ENCODE measurements at places on chromosomes 12 and 14. TPM values are rescaled to one million over a fixed set of nuclear protein-coding genes. Genes with fewer than 3 reads are reported as not detected.

DNAH10 gene
- polyA plus RNA-seq: 1.3 TPM

DEPDC4 gene
- polyA plus RNA-seq: 2.3 TPM

GRCh38 chr12:118982984-118983761, 1.8 kb downstream of the SRRM4 start:
- DNase-seq: no peak

ANG gene
- 2.6 TPM for polyA plus RNA-seq

NPFF gene
- polyA plus RNA-seq: 2.4 TPM

DNA sequence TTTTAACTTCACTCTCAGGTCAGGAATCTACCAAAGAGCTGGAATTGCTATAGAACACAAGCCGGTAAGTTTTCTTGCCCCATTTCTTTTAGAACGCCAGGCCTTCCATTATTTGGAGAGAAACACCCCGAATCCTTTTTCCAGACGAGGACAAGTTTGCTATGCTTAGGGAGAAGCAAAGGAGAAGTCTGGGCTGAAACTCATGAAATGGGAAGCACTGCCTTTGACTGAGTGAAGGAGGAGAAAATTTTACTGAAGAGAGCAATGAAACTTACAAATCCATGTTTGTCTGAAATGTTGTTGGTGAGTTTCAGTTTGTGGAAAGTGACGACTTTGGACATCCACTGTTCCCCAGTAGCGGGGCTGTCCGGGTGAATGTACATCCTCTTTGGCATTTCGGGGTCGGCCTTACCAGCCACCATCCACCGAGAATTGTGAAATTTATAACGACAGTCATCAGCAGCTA, 3.3 kb downstream of the TBX3 start:
- no peak for DNase-seq

HSPA2 gene
- polyA plus RNA-seq: 8.8 TPM

DACT1 gene
- polyA plus RNA-seq: 34.3 TPM

GRCh38 chr12:78208092-78208491, 377.4 kb downstream of the NAV3 start:
- DNase-seq: no peak

C12orf54 gene
- polyA plus RNA-seq: not detected

DNA sequence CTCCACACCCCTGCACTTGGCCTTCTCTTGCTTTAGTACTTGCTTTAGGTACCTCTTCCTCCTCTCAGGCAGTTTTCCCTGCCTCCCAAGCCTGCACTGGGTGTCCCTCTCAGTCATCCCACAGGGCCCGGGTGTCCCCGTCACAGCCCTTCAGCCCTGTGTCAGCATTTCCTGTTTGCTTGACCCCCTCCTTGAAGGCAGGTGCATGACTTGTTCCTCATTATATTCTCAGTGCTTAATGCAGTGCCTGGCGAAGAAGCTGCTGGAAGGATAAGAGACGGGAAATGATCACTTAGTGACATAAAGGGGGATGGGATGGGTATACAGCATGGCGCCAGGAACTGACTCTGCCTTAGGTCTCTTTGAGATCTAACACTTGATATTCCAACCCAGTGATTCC, 61.5 kb downstream of the IQSEC3 start:
- no peak for DNase-seq

PPP1R12A gene
- not detected for polyA plus RNA-seq

DNA sequence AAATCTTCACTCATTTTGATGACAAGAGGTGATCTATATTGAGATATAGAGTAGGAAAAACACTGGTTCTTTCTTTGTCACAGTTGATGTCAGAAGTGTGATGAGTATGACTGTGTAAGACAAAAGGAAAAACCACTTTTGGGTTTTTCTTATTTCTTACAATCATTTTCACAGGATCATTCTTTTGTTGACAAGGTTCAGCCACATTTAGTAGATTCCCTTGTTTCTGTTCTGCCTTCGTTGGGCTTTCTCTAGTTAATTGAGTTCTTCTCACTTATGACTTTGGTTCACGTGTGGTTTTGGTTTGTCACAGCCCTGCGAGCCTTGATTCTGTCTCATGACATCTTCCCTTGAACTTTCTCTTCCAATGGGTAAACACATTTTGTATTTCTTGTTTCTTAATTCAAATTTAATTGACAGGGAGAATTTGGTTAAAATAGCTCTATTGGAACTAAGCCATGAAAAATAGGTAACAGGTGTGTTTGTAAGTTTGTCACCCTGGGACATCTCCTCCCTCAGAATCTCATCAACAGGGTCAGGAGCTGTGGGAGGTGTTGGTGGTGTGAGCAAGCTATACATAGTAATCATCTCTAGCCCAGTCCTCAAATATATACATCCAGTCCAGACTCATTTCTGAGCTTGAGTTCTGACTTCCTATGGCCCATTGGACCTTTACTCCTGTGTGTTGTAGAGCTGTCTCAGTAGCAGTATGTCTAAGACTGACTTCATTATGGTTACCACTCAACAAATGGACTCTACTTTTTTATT, 255.3 kb downstream of the BMP4 start:
- no peak for DNase-seq

GRCh38 chr14:100620255-100621100, 33.3 kb upstream of the BEGAIN start:
- no peak for DNase-seq

DNA sequence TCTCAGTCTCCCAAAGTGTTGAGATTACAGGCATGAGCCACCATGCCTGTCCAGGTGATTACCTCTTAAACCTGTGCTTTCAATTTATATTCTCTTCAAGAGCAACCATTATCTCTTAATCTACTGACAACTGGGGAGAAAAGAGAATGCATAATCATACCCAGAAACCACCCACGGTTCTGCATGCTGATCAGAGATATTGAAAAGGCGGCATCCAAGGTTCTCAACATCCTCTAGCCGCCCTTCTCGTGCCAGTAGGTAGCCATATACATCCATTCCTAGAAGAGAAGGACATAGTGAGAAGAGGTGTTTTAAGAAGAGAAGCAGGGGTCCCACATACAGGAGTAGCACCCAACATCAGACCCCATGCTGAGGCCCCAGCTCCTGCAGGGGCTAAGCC, 20.8 kb downstream of the ANAPC7 start:
- DNase-seq: no peak

GRCh38 chr14:27327095-27327494, 729.3 kb upstream of the NOVA1 start:
- no peak for DNase-seq

Data from muscle of arm (tissue), 14 donors.